ENCODE measurements at places on chromosomes 7 and 10. TPM values are rescaled to one million over a fixed set of nuclear protein-coding genes. Genes with fewer than 3 reads are reported as not detected.

Gene SPDYE6
- not detected for polyA plus RNA-seq

DNA sequence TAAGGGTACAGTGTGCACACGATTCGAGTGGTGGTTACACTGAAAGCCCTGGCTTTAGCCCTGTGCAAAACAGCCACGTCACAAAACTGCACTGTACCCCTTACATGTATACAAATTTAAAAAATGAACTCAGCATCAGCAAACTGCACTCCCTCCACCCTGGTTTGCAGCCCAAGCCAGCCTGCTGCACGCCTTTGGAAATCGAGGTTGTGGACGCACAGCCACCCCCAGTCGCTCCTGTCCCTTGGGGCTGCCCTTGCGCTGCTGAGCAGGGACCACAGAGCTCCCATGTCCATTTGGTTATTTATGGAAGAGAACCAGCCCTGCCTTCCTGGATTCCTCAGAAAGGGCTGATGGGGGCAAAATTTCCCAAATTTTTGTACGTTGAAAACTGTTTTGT lies 98.8 kb downstream of the INPP5A start:
- DNase-seq = no peak
- no peaks in the 10 kb centered on the region for H3K36me3 ChIP-seq
- no peaks in the 10 kb centered on the region for H3K4me1 ChIP-seq
- no peak overlapping the region for H3K27ac ChIP-seq
- H3K4me3 ChIP-seq = no peak overlapping the region

GRCh38 chr7:154431045-154431444 lies 378.8 kb downstream of the DPP6 start:
- no peaks in the 10 kb centered on the region for H3K36me3 ChIP-seq
- H3K27me3 ChIP-seq = no peaks in the 10 kb centered on the region
- no peak overlapping the region for H3K4me3 ChIP-seq
- no peak overlapping the region for H3K27ac ChIP-seq
- DNase-seq = no peak

DNA sequence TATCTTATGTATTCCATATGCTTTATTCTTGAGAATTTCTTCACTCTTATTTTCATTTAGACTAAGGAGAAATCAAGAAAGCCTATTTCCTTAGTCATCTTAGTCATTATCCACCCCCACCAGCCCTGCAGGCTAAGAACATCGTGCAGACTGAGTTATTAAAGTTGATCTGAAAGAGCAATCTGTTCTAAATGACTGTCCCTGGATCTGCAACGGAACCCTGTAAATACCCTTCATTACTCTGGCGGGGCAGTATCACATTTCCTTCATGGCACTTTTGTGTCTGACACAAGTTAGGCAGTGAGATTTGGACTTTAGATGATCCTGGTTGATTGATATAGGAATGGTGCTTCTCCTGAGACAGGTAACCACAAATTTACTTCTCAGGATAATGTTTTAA lies 3.5 kb upstream of the MYPN start:
- no peak overlapping the region for H3K4me3 ChIP-seq
- DNase-seq = no peak
- H3K27ac ChIP-seq = no peak overlapping the region

DNA sequence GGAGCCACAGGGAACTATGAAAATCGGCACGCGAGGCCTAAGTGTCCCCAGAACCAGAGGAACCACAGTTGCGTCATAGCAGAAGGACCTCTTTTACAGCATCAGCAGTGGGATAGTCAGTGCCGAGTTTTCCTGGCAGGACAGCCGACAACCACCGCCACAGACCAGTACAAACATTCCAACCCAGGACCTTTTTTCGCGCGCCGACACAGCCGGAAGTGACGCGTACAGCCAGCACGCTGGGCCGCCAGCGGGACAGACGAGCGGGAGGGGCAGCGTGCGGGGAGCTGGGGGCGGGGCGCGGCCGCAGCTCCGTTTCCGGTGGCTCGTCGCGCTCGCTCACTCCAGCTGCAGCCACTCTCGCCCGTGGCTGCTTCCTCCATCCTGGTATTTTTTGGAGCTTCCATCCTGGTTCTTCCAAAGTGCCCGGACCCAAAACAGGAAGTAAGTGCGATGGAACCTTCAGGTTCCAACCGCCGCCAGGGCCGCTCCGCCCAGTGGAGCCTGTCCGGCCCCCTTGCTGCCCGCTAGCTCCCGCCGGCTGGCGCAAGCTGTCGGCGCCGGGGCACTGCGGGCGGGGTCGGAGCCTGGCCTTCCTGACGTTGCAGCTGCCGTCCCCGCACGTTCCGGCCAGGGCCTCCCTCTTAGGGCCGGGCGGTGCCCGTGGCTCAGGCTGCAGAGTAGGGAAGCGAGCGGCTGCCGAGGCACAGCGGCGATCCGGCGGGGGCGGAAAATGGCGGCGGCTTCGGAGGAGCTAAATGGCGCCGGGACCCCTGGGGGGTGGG lies at the start of gene DMTF1:
TSS of gene DMTF1 (plus strand) at position 342 of the 785 bp plus-strand sequence. CDS start 12,489 bp downstream, outside the sequence.
- peak within 1 kb of the TSS; percentile 91 for H3K4me3 ChIP-seq
- DNase-seq = peak; percentile 93
- no peaks in the 10 kb centered on the region for H3K27me3 ChIP-seq

- peaks cover 16% of the 10 kb centered on the region for H3K4me1 ChIP-seq
- H3K36me3 ChIP-seq = no peaks in the 10 kb centered on the region
- no peak overlapping the region for H3K4me3 ChIP-seq
- H3K27ac ChIP-seq = no peak overlapping the region
Measured at GRCh38 chr10:33386926-33387325, 52.5 kb upstream of the NRP1 start.

DNA sequence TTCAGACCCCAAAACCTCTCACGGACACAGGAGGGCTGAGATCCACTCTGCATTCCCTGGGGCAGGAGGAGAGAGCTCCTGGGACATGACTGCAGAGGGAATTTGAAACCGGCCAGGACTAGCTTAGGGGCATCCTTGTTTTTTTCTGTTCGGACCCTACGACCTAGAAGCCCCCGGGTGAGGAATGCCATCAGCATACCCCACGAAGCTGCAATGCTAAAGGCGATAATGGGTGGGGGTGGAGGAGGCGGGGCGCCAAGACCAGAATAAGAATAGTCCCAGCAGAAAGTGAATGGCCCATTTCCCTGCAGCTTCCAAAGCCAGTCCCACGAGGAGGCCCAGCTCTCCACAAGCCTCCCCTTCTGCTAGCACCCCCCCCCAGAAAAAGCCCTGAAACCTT lies 4.0 kb downstream of the PDGFA start:
- no peaks in the 10 kb centered on the region for H3K4me1 ChIP-seq
- no peak overlapping the region for H3K27ac ChIP-seq
- H3K4me3 ChIP-seq = no peak overlapping the region
- H3K36me3 ChIP-seq = no peaks in the 10 kb centered on the region
- peaks cover 2% of the 10 kb centered on the region for H3K27me3 ChIP-seq

DNA sequence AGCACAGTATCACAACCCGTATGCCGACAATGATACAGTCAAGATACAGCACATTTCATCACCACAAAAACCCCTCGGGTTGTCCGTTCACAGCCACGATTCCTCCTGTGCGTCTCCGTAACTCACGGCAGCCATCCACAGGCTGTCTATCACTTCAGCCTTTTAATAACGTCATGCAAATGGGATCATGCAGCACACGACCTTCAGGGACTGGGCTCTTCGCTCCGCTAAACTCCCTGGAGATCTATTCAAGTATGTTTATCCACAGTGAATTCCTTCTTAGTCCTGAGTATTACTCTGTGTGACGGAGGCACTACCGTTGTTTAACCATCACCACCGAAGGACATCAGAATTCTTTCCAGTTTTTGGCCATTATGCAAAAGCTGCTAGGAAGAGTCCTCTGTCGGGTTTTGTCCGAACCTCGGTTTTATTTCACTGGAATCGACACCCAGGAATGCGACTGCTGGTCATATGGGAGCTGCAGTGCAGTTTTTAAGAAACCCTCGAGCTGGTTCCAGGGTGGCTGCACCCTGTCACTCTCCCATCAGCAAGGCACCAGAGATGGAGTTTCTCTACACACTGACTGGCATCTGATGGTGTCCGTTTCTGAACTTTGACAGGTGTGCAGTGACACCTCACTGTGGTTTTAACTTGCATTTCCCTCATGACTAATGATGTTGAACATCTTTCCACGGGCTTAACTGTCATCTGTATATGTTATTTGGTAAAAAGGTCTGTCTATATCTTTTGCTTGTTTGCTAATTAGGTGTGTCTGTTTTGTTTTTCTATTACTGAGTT lies 193.6 kb downstream of the MAD1L1 start:
- H3K27ac ChIP-seq = no peak overlapping the region
- peaks cover 13% of the 10 kb centered on the region for H3K4me1 ChIP-seq
- H3K4me3 ChIP-seq = no peak overlapping the region
- peaks cover 4% of the 10 kb centered on the region for H3K36me3 ChIP-seq
- no peak for DNase-seq

DNA sequence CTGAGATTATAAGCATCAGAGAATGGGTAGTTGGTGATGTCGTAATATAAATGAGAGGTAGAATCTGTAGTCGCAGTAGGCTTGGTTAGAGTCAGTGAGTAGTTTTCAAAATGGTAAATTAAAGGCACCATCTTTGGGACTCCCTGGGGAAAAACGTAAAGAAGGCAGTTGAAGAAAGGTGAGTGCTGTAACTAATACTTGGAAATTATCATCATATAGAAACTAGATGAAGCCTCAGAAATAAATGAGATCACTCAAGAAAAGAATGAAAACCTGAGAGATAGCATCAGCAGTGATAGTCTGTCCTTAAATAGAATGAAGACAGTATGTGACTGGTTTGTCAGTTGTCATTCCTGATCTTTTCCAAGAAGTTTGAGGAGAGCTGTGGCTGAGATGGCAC lies 23.8 kb downstream of the PALS2 start:
- no peaks in the 10 kb centered on the region for H3K27me3 ChIP-seq
- no peak overlapping the region for H3K4me3 ChIP-seq
- no peak for DNase-seq
- no peaks in the 10 kb centered on the region for H3K4me1 ChIP-seq
- H3K36me3 ChIP-seq = no peaks in the 10 kb centered on the region
- H3K27ac ChIP-seq = no peak overlapping the region

- H3K4me1 ChIP-seq = peaks cover 65% of the 10 kb centered on the region
- no peak overlapping the region for H3K27ac ChIP-seq
- H3K27me3 ChIP-seq = peaks cover 6% of the 10 kb centered on the region
- DNase-seq = no peak
- H3K36me3 ChIP-seq = no peaks in the 10 kb centered on the region
Measured at GRCh38 chr7:76233538-76234281, 32.0 kb downstream of the SRRM3 start.

DNA sequence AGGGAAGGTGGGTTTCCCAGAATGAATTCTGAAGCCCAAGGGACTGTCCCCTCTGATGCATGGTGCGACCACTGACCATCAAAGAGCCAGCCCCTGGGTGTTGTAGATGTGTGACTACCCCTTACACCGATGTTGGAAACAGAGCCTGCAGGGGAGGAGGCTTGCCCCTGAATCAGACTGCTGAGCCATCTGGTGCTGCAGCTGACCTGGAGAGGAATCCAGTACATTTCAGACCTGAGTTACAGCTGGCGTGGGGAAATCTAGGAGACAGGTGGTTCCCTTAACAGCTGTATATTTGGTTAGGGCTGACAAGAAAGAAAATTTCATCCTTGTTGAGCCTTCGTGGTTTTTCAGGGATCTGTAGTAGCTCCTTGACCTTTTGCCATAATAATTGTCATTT lies 195.5 kb downstream of the CELF2 start:
- DNase-seq = no peak
- no peaks in the 10 kb centered on the region for H3K36me3 ChIP-seq
- peaks cover 32% of the 10 kb centered on the region for H3K27me3 ChIP-seq
- no peaks in the 10 kb centered on the region for H3K4me1 ChIP-seq
- H3K4me3 ChIP-seq = no peak overlapping the region

DNA sequence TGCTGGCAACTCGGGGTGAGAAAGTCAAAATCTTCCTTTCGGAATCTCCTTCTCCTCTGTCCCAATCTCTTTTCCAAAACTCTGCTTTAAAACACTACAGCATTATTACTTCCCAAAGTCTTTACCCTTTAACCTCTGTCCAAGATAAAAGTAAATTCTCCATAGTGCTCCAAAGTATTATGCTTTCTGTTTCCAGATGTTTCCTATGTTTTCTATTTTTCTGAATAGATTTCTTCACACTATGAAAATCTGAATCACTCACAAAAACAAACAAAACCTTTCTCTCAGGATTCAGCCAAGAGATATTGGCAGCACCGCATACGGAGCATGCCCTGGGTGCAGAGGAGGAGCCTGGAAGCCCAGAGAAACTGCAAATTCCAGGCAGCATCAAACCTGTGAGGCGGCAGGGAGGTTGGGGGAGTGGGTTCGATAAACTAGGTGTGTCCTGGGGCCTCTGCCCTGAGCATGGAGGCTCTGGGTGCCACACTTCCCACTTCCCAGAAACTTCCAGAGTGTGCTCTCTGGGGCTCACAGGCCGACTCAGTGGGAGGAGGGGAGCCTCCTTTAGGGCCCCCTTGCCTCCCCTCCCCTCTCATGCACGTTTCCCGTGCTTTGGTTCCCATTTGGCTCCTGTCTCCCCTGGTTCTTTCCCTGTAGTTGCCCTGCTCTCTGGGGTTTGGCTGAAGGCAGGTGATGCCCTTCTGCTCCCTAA lies 35.6 kb downstream of the VIPR2 start:
- no peak for DNase-seq
- no peaks in the 10 kb centered on the region for H3K4me1 ChIP-seq
- H3K36me3 ChIP-seq = no peaks in the 10 kb centered on the region
- H3K27me3 ChIP-seq = peaks cover 7% of the 10 kb centered on the region
- no peak overlapping the region for H3K27ac ChIP-seq

- no peaks in the 10 kb centered on the region for H3K4me1 ChIP-seq
- no peaks in the 10 kb centered on the region for H3K36me3 ChIP-seq
- DNase-seq = no peak
- no peak overlapping the region for H3K27ac ChIP-seq
Measured at GRCh38 chr10:59586407-59586891, 123.2 kb downstream of the SLC16A9 start.

GRCh38 chr10:3494838-3495230 lies 290.2 kb downstream of the KLF6 start:
- no peak overlapping the region for H3K27ac ChIP-seq
- DNase-seq = no peak
- no peak overlapping the region for H3K4me3 ChIP-seq
- H3K4me1 ChIP-seq = no peaks in the 10 kb centered on the region
- H3K27me3 ChIP-seq = peaks cover 3% of the 10 kb centered on the region

- H3K27me3 ChIP-seq = no peaks in the 10 kb centered on the region
- no peak for DNase-seq
- no peaks in the 10 kb centered on the region for H3K36me3 ChIP-seq
- H3K4me1 ChIP-seq = peaks cover 87% of the 10 kb centered on the region
Measured at GRCh38 chr10:78966182-78966787, 102.5 kb upstream of the ZMIZ1 start.

- no peaks in the 10 kb centered on the region for H3K27me3 ChIP-seq
- peaks cover 29% of the 10 kb centered on the region for H3K4me1 ChIP-seq
- no peak overlapping the region for H3K4me3 ChIP-seq
- DNase-seq = no peak
- H3K36me3 ChIP-seq = no peaks in the 10 kb centered on the region
- H3K27ac ChIP-seq = no peak overlapping the region
Measured at GRCh38 chr10:63363951-63364350, 101.8 kb downstream of the JMJD1C start.

DNA sequence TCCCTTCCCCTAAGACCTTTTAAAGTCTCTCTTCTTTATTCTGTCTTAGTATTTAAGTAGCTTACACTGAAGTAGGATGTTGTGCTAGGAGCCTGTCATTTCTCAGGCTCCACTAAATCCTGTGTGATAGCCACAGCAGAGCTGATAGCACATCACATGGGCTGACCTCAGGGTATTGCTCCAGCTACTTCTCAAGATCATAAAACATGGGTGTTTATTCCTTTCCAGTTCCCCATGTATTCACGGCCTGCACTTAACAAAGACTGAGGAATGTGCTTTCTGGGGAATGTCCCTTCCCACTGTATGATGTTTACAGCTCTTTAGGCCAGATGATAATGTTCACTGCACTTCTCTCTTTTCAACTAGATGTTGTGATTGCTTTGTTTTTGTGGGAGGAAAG lies 1086.8 kb downstream of the KCNMA1 start:
- H3K27ac ChIP-seq = no peak overlapping the region
- DNase-seq = no peak
- H3K27me3 ChIP-seq = no peaks in the 10 kb centered on the region
- H3K4me1 ChIP-seq = no peaks in the 10 kb centered on the region
- H3K36me3 ChIP-seq = no peaks in the 10 kb centered on the region
